ENCODE measurements at places on chromosomes 11 and 22.

DNA sequence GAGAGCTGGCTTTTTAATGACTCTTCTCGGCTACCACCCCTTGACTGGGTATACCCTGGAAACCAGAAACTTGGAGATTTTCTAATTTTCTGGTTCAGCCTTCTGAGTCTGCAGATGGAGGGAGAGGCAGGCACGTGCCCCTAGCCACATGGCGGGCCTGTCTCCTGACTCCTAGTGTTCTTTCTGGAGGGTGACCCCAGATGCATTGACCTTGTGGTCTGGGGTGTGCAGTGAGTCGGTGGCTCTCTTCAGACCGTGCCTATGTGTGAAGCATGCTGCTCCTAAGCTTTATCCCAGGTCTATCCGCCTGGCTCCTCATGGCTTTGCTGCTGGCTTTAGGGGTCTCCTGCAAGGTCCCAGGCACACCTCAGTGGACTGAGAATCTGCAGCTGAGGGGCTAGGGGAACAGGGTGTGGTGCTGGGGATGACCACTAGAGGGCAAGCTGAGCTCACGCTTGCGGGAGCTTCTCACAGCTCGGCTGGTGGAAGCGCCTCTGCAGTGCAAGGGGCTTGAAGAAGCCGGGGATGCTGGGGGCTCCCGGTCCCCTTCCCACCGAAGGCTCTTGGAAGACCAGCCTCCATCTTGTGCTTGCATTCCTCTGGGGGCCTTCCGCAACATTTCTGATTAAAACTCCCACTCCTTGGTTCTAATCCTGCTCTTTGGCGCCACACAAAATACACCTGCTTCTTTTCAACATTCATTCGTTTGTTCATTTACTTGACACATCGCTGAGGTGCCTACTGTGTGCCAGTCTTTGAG is 51.8 kb downstream of the OTOG start:
- peak; percentile 44 for DNase-seq

GRCh38 chr11:60769811-60770210 is 13.1 kb downstream of the MS4A15 start:
- no peak for DNase-seq

DNA sequence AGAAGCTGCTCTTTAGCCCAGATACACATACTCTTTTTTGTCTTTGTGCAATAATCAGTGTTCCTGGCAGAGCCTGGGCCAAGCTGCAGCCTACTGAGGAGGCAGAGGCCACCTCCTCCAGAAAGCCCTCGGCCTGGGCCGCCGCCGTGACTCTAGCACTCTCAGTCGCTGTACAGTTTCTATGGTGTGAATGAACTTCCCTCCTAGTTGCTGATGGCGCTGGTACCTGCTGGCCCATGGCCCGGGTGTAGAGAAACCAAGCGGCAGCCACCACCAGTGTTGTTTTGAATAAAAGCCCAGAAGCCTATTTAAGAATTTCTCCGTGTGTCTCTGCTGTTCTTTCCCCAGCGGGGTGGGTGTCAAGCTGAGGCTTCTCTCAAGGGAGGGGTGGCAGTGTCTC is 118.9 kb downstream of the CACNA1I start:
- DNase-seq, result no peak

DNA sequence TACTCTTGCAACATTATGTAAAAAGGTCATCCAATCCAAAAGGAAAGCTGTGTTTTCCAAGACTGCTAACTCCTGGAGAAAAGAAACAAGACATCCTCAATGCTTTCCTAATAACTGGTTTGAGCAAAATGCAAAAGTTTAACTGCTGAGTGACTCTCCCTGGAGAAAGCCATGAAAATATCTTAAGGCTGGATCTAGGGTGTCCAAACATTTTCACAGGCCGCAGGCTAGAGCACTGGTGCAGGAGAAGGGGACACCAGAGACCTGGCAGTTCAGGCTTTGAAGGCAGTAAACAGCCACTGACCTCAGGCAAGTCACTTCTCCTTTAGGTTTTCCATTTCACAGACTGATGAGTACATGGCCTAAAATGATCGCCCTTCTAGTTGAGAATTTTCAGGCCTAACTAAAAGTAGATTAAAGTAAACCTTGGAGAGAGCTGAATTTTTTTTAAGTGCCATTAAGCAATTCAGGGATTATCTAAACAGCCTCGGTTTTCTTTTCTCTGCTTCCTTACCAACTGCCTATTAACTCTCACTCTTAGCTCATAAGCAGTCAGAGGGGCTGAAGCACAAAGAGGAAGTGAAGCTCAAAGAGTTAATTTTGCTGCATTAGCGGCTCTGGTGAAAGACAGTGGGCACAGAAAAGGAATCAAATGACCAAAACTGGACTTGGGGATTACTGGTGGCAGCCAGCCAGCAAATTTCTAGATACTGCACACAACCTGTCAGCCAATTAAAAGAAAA is 2.3 kb downstream of the CHKA start:
- DNase-seq, result no peak

GRCh38 chr22:24969560-24970301 is 17.2 kb downstream of the KIAA1671 start:
- DNase-seq, result no peak

GRCh38 chr11:25733777-25734176 is 598.2 kb upstream of the ANO3 start:
- no peak for DNase-seq

- no peak for DNase-seq
Observed at GRCh38 chr11:76947800-76948199, 86.4 kb upstream of the B3GNT6 start.

- no peak for DNase-seq
Observed at GRCh38 chr11:101862391-101863233, 52.2 kb upstream of the CEP126 start.

DNA sequence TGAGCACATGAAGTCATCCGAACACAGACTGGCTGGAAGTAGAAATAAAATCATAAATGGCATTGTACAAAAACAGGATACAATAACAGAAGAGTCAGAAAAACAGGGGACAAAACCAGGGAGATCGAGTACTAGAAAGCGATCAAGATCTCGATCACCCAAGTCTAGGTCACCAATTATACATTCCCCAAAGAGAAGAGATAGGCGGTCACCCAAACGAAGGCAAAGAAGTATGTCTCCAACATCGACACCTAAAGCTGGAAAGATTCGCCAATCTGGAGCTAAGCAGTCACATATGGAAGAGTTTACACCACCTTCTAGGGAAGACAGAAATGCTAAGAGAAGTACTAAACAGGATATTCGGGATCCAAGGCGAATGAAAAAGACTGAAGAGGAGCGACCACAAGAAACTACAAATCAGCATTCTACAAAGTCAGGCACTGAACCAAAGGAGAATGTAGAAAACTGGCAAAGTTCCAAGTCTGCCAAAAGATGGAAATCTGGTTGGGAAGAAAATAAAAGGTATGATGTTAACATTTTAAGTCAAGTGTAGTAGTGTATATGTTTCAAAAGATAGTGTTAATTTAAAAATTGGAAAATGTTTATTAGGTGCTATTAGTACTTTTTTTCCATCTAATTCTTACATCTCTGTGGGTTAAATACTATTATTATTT is 9.4 kb downstream of the PCF11 start:
- no peak for DNase-seq

GRCh38 chr11:65895482-65895981 is 4.7 kb downstream of the FOSL1 start:
- DNase-seq, result no peak

- no peak for DNase-seq
Observed at GRCh38 chr22:43849731-43850130, 12.6 kb downstream of the SULT4A1 start.

GRCh38 chr22:40020956-40021355 is 26.2 kb downstream of the FAM83F start:
- DNase-seq, result no peak

- no peak for DNase-seq
Observed at GRCh38 chr11:122668562-122669090, 13.1 kb downstream of the UBASH3B start.

GRCh38 chr22:37546437-37547250 is 13.6 kb upstream of the CDC42EP1 start:
- DNase-seq, result no peak

DNA sequence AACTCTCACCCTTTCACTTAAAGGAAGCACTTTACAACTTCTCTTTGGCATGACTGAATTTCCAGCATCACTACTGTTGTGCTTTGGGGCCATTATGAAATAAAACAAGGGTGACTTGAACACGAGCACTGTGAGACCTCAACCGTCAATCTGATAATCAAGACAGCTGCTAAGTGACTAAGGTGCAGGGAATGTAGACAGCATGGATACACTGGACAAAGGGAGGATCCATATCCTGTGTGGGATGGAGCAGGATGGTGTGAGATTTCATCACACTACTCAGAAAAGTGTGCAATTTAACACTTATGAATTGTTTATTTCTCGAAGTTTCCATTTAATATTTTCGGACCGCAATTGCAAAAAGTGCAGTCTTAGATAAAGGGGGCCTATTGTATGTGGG is 16.1 kb upstream of the EXPH5 start:
- DNase-seq, result no peak

DNA sequence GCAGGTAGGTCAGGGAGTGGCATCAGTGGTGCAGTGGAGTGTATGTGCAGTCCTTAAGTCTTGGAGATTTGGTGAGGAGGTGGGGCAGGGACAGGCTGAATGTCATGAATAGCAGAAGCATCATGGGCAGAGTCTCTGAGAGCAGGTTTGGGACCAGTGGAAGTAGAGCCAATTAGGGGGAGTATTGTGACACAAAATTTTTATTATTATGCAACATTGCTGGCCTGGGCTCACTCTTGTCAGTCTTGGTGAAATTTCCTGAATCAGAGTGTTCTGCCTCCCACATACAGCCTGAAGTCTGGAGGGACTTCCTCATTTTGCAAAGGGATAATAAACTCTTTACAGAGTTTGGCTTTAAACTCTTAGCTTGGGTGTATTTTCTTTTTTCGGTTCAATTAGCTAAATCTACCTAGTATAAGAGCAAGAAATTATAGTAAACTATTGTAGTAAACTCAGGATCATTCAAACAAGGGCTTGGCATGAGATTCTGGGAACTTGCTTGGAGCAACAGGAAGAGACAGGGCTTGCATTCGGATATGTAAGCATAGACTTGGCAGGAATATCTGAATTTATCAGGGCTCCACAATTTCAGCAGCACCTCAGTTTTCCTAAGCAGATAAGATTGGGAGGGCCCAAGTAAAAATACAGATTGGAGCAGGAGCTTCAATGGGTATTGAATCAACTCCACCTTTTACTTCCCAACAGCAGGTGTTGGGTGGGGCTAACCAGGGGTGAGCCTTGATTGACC is 67.7 kb downstream of the FDX1 start:
- no peak for DNase-seq

DNA sequence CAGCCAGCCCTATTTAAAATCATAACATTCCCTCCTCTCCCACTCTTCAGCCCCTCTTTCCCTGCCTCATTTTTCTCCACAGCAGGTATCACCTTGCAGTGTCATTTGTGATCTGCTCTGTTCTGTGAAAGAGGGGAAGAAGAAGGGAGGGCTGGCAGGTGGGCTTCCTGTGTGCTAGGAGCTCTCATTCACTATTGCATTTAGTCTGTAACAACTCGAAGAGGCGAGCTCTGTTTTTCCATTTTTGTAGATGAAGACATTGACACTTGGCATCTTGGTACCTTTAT is 52.1 kb upstream of the CRYBB3 start:
- DNase-seq, result no peak

GRCh38 chr11:29957431-29957830 is 59.4 kb downstream of the KCNA4 start:
- no peak for DNase-seq

DNA sequence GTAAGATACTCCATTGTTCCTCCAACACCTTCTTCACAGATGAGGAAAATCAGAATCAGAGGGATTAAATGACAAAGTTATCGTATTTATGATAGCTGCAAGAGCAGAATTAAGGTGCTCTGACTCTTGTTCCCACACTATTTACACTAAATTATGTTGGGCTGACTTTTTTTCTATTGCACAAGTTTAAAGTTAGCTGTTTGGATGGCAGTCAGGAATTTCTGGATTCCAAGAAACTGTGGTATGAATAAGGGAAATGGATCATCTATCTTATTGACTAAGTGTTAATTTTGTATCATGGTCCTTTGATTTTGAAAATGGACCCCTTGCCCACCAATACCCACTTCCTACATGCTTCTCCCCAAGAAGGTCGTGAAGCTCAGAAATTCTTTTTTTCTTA is 19.9 kb upstream of the APOA1 start:
- no peak for DNase-seq

GRCh38 chr22:49158741-49159564 is 668.7 kb downstream of the BRD1 start:
- no peak for DNase-seq

DNA sequence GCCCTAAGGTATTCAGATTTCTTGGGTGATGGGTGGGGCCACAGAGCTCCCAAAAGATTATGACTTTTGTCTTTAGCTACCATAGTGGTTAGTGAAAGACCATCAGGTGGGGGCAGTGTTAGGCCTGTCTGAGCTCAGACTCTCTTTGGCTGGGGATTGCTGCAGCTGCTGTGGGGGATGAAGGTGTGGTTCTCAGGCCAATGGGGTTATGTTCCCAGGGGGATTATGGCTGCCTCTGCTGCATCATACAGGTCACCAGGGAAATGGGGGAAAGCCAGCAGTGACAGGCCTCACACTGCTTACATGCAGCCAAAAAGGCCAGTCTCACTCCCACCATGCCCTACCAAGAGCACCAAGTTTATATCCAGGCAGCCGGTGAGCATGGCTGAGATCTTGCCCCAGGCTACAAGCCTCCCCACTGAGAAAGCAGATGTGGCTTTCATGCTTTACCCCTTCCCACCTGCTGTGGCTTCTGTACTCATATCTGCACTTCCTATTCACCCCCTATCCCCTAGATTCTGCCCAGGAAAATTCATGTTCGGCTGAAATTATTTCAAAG is 24.8 kb downstream of the CNTF start:
- DNase-seq, result no peak

DNA sequence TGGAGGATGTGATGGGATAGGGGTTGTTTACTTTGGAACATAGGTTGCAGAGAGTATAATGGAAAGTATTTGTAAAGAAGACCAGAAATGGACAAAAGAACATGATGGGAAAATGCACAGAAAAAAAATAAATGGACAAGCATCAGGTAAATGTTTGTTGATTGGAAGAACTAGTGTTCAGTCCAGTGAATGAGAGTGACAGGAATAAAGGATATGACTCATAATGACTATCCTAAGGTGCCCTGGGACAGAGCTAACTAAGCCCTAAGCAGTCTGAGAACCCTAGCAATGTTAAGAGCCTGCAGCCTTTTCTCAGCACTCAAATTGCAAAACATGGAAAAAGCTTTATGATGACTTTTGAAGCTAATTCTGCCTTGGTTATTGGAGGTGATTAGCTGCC is 732.8 kb upstream of the ANO5 start:
- no peak for DNase-seq

- DNase-seq, result no peak
Observed at GRCh38 chr11:128895526-128895925, 4.4 kb downstream of the KCNJ5 start.

GRCh38 chr11:76628408-76628947 is 42.1 kb downstream of the LRRC32 start:
- no peak for DNase-seq
